ENCODE measurements at places on chromosomes 11 and 22. TPM values are rescaled to one million over a fixed set of nuclear protein-coding genes. Genes with fewer than 3 reads are reported as not detected.

DNA sequence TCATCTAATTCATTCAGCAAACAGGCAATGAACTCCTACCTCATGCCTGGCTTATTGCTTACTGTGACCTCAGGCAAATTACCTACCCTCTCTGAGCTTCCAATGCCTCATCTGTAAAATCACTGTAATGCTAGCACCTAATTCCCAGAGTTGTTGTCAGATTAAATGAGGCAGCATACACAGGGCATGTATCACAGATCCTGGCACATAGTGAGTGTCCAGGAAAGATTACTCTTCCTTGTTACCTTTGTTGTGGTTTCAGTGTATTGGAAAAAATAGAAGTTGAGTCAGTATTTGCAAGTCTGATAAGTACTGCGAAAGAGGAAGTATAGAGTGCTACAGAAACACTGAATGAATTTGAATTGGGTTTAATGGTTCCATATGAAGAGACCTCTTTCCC is 26.4 kb upstream of the LRRC55 start:
- no peaks in the 10 kb centered on the region for H3K36me3 ChIP-seq
- no peak overlapping the region for H3K4me3 ChIP-seq

SERPING1 gene
- 210 TPM for total RNA-seq

DNA sequence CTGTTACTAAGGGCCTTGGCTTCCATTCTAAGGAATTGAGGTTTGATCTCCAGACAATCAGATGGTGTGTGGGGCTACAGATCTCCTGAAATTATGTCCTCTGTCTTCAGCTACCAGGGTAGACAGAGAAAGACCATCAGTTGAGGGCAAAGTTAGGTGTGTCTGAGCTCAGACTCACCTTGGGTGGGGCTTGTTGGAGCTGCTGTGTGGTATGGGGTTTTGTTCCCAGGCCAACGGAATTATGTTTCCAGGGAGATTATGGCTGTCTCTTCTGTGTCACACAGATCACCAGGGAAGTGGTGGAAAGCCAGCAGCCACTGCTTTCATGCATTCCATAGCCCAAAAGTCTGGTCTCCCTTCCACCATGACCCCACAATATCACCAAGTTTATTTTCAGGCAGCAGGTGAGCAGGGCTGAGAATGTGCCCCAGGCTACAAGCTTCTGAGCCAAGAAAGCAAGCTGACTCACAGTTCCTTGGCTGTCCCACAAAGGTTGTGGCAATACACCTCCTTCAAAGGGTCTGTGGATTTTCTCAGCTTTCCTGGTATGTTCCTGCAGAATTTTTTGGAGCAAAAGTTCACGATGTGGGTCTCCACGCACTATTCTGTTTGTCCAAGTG is 714.9 kb downstream of the LUZP2 start:
- no peak for DNase-seq
- H3K36me3 ChIP-seq, result no peaks in the 10 kb centered on the region
- no peak overlapping the region for H3K4me3 ChIP-seq
- no peak overlapping the region for H3K27ac ChIP-seq
- H3K27me3 ChIP-seq, result no peaks in the 10 kb centered on the region

DNA sequence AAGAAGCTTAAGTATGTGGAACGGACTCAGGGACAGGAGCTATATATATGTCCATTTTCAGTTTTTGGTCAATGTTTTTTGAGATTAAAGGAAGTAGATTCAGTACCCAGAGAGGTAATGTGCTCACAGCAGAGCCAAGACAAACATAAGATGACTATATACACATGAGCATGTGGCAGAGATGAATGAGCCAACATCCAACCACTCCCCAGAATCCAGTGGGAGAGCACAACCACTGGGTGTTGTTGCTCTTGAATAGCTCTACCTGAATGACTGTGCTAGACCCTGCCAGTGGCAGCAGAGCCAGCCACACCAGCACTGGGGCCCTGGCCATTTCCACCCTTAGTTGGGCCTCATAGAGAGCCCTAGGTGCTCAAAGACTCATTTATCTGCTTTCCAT is 10.7 kb upstream of the SYTL2 start:
- H3K36me3 ChIP-seq, result no peaks in the 10 kb centered on the region
- no peak for DNase-seq
- no peaks in the 10 kb centered on the region for H3K4me1 ChIP-seq
- H3K27ac ChIP-seq, result no peak overlapping the region

- DNase-seq, result peak; percentile 34
- H3K27ac ChIP-seq, result no peak overlapping the region
- H3K4me1 ChIP-seq, result no peaks in the 10 kb centered on the region
- H3K36me3 ChIP-seq, result no peaks in the 10 kb centered on the region
- no peak overlapping the region for H3K4me3 ChIP-seq
Measured at GRCh38 chr11:76627606-76628005, 42.9 kb downstream of the LRRC32 start.

PATE2 gene
- not detected for total RNA-seq

- no peaks in the 10 kb centered on the region for H3K36me3 ChIP-seq
- DNase-seq, result no peak
- no peak overlapping the region for H3K27ac ChIP-seq
- no peaks in the 10 kb centered on the region for H3K4me1 ChIP-seq
- no peaks in the 10 kb centered on the region for H3K27me3 ChIP-seq
- no peak overlapping the region for H3K4me3 ChIP-seq
Measured at GRCh38 chr11:86047275-86047991, 21.5 kb downstream of the PICALM start.
